ENCODE measurements at places on chromosomes 3 and 15.

DNA sequence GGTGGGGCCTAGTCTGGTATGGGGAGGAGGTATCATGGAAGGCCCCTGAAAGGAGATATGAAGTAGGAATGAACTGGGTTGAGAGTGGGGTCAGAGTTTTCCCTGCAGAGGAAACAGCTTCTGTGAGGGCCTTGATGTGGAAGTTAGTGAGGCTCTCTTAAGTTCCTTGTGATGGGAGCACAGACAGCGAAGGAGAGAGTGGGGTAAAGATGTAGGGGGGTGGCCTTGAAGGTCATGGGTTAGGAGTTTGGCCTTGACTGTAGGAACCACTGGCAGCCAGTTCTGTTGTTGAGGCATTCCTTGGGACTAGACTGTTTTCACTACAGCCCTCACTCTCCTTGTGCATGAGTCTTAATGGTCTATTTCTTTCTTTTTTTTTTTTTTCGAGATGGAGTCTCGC lies 77.8 kb upstream of the NMNAT3 start:
- no peak for DNase-seq

DNA sequence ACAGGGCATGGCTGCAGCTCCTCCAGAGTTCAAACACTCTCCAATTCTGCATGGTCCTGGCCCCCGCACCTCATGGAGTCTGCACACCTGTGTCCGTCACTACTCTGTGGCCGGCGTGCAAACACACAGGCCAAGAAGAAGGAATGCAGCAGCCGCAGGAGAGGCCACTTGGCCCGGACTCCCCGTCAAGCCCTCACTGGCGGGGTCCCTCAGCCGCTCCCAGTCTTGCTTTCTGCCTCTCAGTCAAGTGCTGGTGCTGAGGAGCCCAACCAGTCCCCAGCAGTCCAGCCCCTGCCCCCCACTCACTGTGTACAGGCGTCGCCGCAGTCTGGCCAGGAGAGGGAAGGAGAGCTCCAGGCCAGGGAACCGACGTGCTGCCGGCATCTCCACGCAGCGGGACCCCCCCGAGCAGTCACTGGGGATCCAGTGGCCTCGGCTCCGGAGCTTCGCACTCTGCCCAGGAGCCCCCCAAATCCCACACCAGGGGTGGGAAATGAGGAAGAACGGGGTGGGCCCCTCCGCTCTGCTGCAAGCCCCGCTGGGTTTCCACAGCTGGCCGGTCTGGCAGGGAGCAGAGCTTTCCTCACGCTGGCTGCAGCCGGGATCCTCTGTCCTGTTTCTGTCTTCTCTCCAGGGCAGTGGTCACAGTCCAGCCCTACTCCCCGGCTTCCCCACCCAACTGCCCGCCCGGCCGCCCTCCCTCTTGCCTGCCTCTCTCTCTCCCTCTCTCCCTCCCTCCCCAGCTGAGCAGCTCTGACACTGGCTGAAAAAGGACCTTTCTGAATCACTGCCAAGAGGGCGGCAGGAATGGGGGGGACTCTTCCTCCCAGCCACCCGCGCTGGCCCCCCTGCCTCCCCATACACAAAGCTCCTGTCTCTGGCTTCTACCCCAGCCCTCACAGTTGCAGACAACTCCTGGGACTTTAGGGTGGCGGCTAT lies 16.0 kb downstream of the TNK2 start:
- DNase-seq = peak; percentile 83

DNA sequence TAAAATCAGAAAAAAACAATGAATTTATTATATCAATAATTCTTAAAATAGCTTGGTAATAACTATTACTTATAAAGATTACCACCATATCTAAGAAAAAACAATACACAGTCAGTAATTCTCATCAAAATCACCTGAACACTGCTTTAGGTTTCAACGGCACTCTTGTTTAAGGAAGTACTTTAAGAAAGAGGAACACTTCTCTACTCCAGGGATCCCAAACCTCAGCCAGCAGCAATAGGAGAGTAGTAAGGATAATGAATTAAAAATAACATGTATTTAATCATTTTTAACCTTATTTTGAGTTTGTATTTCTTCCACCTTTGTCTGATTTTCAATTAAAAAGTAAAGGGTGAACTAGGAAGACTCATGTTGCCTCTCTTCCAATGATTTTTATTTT lies 494.0 kb upstream of the NR2F2 start:
- DNase-seq = no peak

DNA sequence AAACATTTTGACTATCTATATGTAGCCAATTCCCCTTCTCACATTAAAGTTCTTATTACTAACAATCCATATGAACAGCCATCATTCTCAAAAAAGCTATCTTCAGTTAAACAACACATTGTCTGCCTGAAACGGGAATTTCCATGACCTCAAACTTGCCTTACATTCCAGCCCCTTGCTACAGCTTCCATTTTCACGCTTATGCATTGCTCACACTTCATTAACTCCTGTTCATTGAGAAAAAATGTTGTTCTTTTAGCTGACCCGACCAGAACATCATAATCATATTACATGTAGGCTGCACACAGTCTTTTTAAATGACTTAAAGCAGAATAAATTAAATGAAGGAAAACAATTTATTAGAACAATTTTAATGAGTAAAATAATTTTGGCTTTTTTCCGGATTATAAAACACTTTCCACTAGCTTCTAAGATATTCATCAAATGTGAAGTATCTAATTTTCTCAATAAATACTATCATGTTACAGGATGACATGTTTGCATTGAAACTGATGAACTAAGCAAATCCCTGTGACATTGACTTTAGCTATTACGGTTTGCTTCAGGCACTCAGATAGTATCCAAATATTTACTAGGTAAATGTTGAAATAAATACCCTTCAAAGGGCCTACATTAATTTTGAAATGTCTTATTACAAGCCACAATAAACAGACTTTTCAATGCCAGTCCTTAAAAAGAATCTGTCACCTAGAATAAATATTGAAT lies 49.9 kb downstream of the P3H2 start:
- DNase-seq = no peak

GRCh38 chr3:141709126-141709770 lies 28.9 kb upstream of the RNF7 start:
- no peak for DNase-seq

DNA sequence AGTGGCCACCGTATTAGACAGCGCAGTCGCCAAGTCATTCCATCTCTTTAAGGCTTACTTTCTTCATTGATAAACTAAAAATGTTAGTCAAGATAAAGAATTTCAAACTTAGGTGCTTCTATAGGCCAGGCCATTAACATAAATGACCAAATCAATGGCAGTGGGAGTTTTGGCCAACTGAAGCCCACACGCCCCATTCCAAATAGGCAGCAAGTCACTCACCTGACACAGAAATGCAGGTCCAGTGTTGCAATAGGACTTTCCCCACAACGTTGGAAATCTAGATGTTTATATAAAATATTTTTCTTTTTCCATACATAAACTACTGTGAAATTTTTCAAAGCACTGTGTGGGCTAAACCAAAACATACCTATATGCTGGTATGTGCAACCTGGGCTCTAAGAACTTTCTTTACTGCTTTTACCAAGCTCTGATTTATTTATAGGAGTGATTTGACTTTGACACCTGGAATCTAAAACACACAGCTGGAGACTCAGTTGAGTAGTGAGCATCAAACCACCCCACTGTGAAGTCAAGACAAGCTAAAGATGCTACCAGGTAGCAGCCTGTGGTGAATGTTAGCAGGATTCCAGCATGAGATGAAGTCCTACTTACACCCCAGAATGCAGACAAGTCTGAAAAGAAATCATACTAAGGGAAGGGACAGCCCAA lies 15.1 kb downstream of the GOLIM4 start:
- DNase-seq = no peak

DNA sequence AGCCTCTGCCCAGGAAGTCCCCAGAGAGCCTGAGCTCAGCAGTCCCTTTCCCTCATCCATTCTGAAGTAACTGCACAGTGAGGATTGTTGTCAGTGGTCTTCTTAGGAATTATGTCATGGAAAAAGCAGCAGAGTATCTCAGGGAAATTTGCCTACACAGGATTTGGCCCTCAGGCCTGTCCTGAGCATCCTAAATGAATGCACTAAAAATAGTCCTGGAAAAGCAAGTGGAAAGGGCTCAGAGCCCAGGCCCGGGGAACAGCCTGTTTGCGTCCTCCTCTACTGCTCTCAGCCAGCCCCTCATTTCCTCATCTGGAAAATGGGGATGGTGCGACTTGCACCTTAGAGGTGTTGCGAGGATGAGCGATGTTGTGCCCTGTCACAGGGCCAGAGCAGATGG lies 21.6 kb downstream of the LYSMD4 start:
- DNase-seq = no peak

DNA sequence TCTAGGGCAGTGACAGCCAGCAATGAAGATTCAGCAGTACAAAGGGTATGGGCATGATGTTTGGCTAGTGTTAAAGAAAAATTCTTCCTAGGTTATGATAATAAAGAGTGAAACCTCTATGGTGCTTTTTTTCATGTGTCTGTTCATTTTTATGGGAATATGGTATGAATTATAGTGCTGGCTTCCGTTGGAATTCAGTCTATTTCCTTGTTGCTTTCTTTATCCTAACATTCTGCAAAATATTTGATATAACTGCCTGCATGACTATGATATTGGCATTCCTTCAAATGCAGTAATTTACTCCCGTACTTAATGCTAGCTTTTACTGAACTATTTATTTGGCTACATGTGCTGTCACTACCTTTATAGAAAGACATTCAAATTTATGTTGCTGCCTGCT lies 57.6 kb upstream of the ATP11B start:
- peak; percentile 56 for DNase-seq

GRCh38 chr3:4687167-4687566 lies 194.0 kb downstream of the ITPR1 start:
- no peak for DNase-seq

DNA sequence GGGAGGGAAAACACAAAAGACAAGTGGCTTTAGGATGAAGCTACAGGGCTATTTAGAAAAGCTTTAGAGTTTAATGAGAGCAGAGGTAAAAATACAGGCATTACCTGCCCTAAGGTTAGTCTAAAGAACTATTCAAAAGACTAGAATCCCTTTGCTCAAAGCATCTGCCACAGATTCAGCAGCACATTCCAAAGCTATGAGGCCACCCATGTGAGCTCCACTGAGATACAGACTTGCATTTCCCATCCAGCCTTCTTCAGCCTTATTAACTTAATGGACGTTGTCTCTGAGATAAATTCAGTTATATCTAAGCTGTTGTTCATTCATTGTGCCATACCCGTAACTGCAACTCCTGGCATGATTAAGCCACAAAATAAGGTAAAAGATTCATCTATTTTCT lies 25.4 kb downstream of the CXCR6 start:
- peak; percentile 83 for DNase-seq

DNA sequence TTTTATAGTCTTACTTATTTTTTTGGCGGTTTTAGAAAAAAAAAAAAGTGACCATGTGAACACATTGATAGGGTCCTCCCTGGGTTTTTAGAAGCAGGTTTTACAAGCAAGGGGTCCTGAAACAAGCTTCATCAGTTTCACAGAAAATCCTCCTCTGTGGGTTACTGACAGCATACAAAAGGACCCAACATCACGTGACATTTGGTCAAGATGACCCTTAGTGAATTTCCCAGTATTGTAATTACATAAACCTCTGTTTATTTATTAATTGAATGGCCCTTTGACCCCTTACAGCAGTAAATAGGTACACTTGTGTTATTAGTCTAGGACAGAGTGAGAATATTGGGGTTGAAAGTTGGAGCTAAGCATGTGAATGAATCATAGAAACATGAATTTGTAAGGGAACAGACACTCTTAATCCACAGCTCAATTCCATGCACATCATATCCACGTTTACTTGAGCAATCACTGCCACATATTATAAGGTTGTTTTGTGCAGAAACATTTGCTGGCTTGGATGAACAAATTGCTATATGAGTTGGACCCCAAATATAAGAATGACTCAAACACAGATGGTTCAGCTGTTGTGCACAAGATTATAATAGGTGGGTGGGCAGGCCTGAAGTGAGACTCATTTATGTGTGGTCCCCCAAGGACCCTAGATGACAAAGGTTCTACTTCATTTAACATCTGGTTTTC lies 137.5 kb downstream of the ZNF385D start:
- no peak for DNase-seq

GRCh38 chr3:111605018-111605417 lies 9.9 kb upstream of the ZBED2 start:
- peak; percentile 24 for DNase-seq

DNA sequence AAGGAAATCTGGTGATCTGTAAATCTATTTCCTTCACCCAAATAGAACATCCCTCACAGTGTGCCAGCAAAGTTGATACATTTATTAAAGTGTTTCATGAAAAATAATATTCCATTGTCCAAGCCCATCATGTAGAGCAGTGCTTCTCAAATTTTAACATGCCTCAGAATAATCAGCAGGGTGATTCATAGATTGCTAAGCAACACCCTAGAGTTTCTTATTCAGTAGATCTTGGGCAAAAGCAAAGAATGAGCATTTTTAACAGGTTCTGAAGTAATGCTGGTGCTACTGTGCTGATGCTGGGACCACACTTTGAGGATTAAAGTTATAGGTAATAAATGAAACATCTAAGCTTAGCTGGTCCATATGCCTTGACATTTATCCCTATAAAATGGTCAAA lies 210.5 kb downstream of the ZIC4 start:
- peak; percentile 58 for DNase-seq

DNA sequence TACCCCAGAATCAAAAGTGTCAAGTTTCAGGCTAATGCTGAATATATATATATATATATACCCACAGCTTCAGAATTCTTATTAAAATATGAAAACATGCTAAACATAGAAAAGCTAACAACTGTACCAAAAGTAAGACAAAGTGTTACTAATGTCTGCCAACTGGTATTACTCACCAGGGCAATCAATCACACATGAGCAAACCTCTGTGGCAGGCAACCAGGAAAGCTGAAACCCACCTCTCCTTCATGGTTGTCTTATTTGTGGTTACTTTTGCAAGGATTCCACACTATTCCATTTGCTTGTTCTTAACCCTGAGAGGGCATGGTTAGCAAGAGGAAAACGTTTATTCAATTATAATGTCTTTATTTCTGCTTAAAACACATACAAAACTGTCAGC lies 512.3 kb upstream of the MDFIC2 start:
- DNase-seq = peak; percentile 58

DNA sequence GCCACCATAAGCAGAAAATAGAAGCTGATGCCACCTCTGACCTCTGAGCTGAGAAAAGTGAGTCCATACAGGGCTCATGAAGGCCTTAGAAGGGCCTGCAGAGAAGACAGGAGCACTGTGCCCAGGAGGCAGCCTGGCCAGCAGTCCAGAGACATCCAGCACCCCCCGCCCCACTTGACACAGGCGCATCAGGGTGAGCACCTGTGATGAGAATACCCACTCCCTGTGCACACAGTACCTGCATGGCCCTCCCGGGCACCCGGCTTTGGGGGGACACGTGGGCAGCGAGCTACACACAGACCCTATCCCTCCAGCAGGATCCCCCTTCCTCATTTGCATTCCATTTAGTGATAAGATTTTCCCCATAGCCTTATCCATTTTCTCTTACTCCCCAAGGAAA lies 63.6 kb upstream of the NSMCE3 start:
- DNase-seq = no peak

- no peak for DNase-seq
These were observed 18.7 kb downstream of the OCA2 start for GRCh38 chr15:28080386-28080785.

DNA sequence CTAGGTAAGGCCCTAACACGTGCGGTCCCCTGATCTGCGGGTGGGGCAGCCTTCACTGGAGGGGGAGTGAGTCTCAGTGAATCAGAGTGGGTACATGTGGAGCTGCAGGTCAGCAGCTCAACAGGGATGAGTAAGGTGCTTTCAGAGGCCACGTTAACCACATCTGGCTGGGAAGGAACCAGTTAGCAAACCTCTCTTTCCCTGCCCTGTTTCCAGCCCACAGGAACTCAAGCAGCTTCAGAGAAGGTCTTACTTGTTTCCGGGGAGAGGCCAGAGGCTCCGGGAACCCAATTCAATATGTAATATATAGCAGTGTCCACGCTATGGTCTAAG lies 175.3 kb downstream of the XXYLT1 start:
- peak; percentile 39 for DNase-seq

GRCh38 chr15:70016511-70016994 lies 81.2 kb downstream of the TLE3 start:
- DNase-seq = no peak
